ENCODE measurements at places on chromosomes 4 and X.

DNA sequence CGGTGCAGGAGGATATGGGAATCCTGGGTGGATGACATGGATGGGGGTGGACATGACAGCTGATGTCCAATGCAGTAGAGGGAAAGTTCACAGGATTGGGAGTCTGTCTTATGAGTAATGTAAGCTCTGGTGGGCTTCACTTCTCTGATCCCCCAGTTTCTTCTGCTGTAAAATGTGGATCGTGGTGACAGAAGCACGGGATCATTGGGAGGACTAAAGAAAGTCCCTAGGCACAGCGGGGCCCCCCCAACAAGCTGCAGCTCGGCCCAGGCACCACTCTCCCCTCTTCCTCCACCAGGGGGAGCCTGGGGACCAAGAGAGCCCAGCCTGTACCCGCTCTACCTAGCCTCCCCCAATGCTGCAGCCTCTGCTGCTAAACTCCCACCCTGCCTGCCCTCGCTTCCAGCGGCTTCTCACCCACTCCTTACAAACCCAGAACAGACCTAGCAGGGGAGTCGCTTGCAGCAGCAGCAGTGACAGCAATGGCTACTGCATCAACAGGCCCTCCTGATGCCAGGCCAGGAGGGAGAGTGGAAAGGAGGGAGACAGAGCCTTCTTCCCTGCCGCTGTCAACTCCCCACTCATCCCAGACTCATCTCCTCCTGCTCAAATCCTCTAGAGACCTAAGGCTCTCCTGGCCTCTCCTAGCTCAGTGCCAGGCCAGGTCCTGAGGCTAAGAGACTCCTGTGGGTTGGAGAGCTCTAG, 36.1 kb upstream of the IQSEC2 start:
- DNase-seq: no peak

DNA sequence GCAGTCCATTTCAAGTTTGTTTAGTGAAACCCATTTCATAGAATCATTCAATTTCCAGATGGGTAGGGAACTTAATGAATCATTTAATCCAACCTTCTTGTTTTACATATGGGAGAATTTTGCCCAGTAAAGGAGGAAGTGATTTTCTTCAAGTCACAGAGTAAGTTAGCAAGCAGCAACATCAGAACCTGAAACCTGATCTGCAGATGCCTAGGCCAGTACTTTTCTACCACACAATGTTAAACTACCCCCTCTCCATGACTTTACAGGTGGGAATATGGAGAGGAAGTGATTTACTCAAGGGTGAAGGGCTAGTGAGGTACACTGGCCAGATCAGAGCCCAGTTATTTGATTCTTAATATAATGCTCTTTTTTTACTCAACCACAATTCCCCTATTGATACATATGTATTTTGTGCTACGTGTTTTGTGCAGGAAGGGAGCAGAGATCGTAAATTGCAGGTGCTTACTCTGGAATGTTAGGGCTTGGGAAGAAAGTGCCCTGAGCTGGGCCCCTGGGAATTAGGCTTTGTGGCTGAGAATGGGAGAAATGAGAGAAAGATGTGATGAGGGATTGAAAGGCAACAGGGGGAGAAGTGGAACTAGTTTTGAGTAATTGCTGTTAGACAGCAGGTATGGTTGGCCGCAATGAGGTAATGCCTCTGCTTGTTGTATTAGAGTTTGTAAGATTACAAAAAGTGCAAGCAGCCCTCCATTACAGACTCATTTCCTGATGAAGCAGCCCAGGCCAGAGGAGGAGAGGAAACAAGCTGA, 6.8 kb downstream of the LHFPL1 start:
- no peak for DNase-seq

DNA sequence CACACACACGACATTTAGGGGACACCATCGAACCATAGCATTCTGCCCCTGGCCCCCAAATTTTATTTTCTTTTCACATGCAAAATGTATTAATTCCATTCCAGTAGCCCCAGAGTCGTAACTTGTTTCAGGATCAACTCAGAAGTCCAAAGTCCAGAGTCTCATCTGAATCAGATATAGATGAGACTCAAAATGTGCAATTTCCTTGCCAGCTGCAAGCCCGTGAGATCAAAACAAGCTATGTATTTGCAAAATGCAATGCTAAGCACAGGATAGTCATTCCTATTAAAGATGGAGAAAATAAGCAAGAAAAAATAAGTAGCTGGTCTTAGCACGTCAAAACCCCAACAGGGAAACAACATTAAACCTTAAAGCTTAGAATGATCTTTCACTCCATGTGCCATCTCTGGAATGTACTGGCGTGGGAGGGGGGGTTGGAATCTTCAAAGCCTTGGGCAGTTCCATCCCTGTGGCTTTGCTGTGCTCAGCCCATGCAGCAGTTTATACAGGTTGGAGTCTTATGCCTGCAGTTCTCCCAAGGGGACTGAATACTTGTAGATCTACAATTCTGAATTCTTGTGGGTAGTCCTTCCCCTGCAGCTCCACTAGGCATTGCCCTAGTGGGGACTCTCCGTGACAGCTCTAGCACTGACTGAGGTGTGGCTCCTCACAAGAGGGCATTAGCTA, 47.7 kb upstream of the SYTL5 start:
- DNase-seq: no peak

DNA sequence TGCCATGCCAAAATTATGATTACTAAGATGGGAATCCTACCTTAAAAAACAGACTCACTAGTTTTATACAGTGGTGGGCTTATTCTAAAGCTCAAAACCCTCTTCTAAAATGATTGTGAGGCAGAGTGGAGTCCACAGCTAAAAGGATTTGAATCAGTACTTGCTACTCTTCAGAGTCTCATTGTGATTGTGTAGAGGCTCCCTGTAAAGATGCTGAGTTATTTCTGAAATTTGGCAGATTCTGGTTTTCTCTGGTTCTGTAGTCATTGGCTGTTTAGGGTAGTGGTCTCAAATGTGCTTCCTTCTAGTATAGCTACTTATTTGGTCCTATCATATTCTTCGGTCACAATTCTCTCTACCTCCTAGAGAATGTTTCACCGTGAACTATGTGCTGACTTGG, 104.1 kb downstream of the FBXW7 start:
- DNase-seq: no peak

DNA sequence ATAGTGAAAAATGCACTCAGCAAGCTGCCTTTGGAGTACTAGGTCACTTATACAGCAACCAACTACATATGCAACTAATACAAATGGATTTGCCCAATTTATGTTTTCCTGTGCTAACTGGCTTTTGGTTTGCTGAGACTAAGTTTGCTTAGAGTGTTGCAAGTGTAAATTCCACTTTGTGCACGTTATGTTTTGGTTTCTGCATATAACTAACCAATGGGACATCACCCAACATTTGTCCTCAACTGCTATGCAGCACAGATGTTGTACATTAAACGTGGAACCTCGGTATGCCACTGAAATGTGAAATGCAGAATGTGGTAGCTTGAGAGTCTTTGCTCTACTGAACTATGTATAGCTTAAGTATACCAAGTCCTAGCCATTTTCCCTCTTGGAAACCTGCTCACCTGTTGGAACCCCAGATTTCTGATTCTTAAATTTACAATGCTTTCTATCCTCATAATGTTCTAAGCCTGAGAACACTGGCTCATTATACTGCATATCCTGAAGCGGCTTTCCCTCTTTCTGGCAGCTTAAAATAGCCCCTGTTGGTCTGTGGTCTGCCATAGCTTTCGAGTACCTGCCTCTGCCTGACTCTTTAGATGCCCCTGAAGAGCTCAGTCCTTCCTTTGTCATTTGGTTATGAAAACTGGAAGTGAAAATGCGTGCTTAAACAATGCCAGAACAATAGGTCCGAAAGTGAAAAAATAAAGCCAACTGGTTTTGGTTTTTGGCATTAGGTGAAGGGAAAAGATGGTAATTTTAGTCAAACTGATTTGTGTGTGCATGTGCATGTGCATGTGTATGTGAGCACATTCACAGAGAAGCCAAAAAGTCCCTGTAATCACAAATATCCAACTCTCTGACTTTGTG, 158.0 kb downstream of the SH2D1A start:
- no peak for DNase-seq

DNA sequence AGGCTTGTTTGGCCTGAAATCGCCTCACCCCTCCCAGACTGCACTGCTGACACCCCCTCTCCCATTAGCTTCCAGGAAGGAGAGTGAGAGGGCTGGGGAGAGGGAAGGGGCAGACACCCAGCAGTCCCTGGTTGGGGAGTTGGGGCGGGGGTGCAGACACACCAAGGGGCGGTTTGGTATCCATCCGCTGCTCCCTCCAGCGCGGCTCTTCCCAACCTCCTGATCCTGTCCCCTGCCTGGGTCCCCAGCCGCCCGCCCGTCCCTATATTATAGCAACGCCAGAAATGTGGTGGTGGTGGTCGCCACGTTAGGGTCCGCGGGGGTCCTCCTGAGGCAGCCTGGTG, 24.9 kb downstream of the GPRASP3 start:
- no peak for DNase-seq

GRCh38 chr4:6324461-6324998, 54.9 kb downstream of the WFS1 start:
- DNase-seq: no peak

DNA sequence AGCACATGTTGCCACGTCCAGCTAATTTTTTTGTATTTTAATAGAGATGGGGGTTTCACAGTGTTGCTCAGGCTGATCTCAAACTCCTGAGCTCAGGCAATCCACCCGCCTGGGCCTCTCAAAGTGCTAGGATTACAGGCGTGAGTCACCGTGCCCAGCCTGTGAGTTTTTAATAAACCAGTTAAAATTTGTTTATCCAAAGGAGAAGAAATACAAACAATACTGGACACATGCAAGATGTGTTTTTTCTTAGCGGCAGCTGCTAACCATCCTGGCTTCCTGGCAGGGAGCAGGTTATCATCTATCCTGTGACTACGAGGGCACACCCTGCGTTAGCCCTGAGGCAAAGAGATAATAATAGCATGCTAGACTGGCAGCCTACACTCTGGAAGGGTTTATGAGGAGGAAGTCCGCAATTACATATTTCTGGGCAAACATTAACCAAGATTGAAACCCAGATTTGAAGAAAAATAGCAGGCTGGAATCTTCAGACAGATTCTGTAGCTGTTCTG, 191.4 kb downstream of the SPRY1 start:
- no peak for DNase-seq

- no peak for DNase-seq
Observed at GRCh38 chrX:7028246-7028645, 119.3 kb upstream of the STS start.

DNA sequence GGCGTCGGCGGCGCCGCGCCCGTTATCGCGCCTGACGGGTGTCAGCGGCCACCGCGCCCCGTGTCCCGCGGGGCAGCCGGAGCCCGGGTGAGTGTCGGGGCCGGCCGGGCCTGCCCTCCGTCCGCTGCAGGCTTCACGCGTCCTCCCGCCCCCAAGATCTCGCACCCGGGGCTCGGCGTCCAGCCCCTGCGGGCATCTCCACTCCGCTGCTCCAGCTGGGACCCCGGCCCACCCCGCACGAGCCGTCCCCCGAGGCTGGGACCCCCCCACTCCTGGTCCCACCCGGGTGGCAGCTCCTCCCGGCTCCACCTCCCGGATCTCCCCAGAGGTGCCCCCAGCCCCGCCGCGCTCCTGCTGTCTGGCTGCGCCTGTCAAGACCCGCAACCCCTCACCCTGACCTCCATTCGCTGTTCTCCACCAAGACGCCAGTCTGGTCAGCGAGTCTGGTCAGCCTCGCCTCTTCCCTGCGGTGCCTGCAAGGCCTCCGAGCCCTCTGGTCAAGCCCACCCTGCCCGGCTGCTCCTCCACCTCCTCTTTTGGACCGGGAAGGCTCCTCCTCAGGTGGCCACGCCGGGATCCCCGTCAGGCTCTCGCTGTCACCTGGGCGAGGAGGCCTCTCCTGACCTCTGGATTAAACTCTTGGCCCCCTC, 66.0 kb upstream of the NKX1-1 start:
- DNase-seq: no peak

GRCh38 chr4:148216321-148216720, 225.9 kb downstream of the NR3C2 start:
- DNase-seq: no peak

- no peak for DNase-seq
Observed at GRCh38 chr4:22574880-22575279, 59.0 kb upstream of the ADGRA3 start.

DNA sequence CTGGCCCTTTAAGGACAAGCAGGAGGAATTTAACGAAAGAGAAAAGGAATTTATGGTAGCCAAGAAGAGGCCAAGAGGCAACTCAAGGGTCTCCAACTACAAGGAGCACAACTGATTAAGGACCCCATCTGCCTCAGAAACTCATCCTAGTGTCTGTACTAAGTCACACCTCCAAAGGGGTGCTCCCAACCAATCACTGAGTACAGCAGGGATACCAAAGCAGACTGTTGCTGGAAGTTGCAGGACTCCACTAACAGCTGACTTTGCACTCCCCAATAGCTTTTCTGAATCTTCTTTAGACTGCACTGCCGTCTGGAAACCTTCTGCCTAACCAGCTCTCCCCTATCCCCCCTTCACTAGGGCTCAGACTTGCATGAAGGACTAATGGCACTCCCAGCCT, 50.6 kb downstream of the ATP11C start:
- no peak for DNase-seq

GRCh38 chr4:98113012-98113411, 30.3 kb downstream of the STPG2 start:
- DNase-seq: no peak

DNA sequence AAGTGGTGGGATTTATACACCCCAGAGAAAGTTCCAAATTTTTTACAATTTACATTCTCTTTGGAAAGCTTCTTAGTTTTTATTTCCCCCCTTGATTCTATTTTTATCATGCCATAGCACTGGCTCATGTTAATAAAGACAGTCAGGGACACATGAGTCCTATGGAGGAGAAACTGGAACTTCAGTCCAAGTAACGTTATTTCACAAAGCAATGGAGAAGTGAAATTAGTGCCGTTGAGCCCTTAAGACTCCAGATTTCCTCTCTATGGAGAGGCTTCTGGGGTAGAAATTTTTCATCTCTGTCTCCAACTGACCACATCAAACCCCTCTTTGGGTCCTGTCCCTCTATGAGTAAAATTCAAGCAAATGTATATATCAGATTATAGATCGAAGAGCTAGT, 12.8 kb upstream of the TASL start:
- DNase-seq: no peak

DNA sequence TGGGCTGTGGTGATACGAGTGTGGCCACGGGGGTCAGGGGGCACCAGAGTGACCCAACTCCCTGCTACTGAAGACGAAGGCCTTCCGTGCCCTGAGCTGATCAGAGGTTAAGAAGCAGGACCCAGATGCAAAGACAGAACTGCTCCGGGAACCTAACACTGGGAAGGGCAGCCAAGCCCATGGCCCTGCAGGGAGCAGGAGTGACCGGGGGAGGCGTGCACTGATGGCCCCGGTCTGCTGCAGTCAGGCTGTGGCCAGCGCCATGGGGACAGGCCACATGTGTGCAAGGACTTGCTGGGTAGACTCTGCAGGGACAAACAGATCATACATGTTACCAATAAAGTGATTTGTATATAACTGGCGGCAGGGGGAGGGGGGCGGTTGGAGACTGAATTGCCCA, 74.6 kb downstream of the ACOX3 start:
- no peak for DNase-seq
